Activated naive CD4-positive, alpha-beta T cell treated with anti-CD3 and anti-CD28 coated beads, Interleukin-2, amount 10 ng/mL, durations not matched to agents 7 days and 5 days (primary cell): ENCODE measurements at places on chromosomes 1 and 21.

DNA sequence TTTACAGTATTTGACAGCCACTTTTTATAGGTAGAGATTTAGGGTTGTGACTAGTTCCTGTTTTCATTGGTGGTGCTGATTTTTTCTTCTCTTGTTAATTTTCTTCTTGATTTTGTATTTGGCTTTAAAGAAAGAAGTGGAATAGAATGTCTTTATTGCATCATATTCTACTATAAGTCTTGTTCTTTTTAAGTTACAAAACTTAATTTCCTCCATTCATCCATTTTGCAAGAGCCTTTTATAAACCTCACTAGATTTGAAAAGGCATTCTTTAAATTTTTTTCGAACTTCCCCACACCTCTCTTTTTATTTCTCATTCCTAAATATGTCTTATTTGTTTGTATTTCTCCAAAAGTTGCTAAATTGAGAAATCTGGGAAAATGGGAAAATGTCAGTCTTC, 1368.6 kb upstream of the ADGRL4 start:
- DNase-seq: no peak

- no peak for DNase-seq
Measured at GRCh38 chr21:44006017-44006619, 6.0 kb upstream of the TRAPPC10 start.

DNA sequence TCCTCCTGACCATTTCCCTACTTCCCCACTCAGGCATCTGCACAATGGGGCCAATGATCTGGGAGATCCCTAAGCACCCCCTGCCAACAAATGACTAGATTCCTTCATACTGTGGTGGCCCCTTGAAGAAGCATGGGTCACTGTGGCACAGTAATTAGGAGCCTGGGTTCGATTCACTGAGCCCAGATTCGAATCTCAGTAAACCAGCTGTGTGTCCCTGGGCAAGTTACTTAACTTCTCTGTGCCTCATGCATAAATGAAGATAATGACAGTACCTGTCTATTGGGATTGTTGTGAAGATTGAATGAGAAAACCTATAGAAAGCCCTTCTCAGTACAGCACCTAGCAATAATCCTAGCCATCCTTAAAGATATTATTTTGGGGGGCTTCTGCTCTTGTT, 27.5 kb downstream of the SPAG17 start:
- DNase-seq: no peak

GRCh38 chr1:245142171-245142798, 12.5 kb upstream of the KIF26B start:
- DNase-seq: no peak

GRCh38 chr1:233599542-233600073, 14.3 kb upstream of the KCNK1 start:
- DNase-seq: no peak

DNA sequence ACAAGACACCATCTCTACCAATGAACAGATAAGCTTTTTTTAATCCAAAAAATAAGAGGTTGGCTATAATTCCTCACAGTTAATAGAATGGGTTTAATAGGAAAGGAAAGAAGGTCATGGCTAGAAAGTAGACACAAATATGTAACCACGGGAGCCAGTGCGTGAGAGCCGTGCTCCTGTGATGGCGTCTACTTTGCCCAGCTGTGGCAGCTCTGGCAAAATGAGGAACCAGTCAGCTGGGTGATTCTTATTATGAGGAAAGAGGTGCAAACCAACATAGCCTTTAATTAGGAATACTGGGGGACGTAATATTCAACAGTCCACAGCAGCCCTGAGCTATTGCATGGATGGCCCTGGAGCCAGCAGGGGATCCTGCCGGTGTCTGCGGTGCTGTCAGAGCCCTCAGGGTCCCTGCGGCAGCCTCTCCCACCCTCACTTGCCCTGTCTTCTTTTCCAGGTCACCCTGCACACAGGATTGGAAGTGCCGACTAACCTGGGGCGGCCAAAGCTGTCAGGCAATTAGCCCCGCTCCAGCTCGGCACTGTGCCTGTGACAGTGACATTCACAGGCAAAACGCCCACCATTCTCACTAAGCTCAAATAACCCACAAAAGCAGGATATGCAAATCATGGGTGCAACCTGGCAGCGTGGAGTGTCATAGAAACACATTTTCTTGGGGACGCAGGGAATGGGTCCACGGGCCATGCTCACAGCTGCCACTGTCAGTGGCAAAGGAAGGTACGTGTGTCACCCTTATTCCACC, 25.9 kb upstream of the GNPAT start:
- no peak for DNase-seq

DNA sequence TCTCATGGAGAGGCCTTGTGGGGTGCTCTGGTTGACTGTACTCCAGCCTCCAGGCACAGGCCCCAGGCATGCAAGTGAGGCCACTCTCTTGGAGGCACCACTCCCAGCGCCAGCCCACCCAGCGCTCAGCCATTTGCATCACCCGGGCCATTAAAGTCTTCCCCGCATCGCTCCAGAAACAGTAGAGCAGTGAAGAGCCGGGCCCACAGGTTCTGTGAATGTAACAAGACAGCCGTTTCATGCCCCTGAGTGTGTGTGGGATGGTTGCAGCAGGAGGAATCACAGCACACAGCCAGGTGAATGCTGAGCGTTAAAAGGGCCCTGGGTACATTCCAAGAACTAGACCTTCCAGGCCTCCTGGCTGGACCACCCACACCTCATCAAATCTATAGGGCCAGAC, 19.0 kb upstream of the CD2 start:
- no peak for DNase-seq

GRCh38 chr1:26148887-26149286, 10.0 kb upstream of the FAM110D start:
- DNase-seq: no peak

- DNase-seq: no peak
Measured at GRCh38 chr1:98256700-98257099, 335.9 kb upstream of the DPYD start.

DNA sequence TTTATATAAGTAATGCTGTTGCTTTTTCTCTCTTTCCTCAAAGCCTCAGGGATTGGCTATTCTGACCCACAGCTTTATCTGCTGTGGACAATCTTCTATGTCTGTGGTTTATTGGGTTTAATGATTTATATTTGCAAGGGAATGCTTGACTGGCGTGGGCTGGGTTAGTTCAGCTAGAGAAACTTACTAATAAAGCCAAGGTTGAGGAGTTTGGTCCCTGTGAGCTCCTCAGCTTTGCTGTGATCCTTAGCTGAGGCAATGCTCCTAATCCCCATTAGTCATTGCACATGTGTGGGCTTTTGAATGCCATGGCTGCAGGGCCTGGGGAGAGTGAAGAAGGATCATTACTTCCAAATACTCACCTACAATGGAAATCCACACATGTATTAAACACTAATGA, 179.3 kb downstream of the ZNF326 start:
- DNase-seq: no peak

DNA sequence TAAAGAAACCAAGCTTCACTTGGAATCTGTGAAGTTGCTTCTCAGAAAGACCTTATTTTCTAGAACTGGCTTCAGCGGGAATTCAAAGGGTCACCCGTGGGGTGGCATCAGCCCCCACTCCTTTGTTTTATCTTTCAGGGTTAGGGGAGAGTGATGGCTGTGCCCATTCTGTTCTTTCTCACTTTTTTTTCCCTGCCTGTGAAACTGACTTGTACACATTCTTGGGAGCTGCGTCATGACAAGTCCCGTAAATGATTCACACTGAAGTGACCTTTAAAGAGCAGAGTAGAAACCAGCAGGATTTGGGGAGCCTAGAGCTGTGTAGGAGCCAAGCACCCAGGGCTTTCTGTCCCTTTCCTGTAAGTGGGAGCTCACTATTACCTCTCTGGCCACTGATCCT, 43.8 kb downstream of the SLC44A3 start:
- DNase-seq: no peak

GRCh38 chr1:7265771-7266371, 480.6 kb downstream of the CAMTA1 start:
- DNase-seq: no peak

- no peak for DNase-seq
Measured at GRCh38 chr1:59333626-59334277, 36.9 kb downstream of the FGGY start.

DNA sequence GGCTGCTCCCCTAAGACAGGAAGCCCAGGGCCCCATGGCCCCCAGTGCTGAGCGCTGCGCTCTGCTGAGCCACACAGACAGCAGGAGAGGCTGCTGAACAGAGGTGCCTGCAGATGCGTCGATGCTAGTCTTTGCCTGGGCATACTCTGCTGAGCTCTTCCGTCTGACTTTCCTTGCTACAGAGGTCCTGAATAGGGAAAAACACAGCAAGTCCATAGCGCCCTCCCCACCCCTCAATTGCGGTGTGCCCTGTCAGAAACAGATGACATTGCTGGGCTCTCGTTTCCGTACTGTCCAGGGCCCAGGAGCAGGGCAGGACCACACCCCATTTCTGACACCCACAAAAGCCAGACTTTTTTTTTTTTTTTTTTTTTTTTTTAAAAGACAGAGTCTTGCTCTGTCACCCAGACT, 252.5 kb downstream of the SDCCAG8 start:
- DNase-seq: peak; percentile 36

DNA sequence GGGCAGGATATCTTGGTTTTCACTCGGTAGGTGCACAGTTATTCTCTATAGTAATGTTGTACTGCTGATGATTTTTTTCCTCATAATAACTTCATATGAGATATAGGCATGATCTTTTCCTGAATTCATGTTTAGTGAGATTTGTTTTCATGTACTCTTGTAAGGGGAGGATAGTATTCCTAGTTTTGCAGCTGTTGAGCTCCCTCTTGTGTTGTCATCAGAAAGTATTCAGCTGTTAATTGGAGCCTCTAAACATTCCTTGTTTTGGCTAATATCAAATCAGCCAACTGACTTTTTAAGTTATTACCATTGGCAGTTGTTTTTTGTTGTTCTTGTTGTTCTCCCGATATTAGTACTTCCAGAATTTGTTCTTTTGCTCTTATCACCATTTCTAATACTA, 24.4 kb downstream of the OR10R2 start:
- no peak for DNase-seq

DNA sequence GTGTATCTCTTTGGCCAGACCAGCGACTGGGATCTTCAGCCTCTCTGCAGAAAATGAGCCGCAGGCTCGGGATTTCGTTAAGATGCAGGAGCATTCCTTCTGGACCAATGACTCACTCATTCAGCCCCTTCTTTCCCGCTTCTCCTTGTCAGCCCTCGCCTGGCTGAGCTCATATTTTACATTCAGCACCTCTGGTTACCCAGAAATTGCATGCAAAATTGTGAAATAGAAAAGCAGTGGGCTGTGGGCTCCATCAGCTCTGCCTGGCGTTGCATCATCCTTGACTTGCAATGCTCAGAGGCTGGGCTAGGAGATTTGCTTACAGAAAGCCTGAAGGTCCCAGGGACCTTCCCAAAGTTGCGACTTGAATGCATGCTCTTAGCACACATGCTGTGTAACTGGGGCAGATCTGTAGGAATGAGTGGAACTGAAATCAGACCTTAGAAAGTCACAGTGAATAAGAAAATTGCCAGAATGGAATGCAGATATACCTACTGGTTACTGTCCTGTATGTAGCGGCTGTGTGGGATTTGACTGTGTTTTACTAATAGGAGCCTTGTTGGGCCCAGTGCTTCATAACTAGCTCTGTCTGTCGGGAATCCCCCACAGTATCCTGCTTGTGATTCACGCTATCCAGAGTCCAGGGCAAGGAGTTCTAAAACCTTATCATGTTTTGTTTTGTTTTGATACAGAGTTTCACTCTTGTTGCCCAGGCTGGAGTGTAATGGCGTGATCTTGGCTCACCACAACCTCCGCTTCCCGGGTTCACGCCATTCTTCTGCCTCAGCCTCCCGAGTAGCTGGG, 444.8 kb downstream of the KIF26B start:
- no peak for DNase-seq

DNA sequence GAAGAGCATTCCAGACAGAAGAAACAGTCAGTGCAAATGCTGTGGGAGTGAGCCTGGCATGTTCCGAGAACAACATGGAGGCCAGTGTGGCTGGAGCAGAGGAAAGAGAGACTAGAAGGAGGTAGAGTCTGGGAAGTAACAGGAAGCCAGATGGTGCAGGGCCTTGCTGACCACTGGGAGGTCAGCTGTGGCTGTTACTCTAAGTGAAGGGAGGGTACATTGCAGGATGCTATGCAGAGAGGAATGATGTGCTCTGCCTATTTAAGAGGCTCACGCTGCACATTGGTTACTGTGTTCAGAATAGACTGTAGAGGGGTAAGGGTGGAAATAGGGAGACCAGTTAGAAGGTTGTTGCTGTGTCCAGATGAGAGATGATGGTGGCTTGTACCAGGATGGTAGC, 88.6 kb upstream of the CACNA1E start:
- DNase-seq: no peak

GRCh38 chr1:97143236-97143882, 421.8 kb downstream of the PTBP2 start:
- no peak for DNase-seq

DNA sequence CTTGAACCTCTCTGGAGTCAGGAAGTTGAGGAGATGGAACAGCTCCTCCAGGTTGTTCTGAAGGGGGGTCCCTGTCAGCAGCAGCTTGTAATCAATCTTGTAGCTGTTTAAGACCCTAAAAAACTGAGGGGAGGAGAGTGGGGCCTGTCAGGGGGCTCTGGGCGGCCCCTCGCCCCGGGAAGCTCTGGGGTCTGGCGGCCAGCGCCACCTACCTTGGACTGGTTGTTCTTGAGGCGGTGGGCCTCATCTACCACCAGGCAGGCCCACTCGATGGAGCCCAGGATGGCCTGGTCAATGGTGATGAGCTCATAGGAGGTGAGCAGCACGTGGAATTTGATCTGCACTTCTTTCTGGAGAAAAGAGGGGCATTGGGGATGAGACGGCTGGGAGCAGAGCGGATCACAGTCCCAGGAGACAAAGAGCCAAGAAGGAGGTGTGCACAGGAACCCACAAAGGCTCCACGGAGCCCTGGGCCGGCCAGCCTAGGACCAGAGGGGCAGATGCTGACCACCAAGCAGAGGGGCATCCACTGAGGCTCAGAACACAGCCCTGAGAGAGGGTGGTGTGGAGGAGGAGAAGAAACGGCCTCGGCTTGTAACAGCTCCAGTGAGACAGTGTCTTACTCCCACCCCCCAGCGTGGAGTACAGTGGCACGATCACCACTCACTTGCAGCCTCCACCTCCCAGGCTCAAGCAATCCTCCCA, 43.5 kb downstream of the CHD5 start:
- DNase-seq: no peak

DNA sequence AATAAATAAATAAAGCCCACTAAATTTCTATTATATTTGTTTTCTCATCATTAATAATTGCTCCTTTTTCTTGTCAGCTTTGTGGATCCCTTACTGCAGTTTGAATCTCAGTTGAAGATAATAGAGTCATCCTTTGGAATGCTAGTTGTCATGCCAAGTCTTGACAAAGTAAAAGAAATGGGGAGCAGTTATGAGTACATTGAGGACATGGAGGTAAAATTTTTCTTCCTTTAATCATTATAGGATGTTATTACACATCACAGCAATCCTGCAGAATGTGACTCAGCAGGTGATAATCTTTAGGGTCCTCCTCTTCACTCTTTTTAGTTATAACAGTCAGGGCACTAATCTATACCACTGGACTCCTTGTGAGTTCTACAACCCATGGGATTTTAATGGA, 24.1 kb downstream of the MROH9 start:
- DNase-seq: no peak
